NCI-H187 treated with DMSO at 0.1 percent for 48 hours (cell line): ENCODE measurements at places on chromosomes 13 and 19.

- no peak for DNase-seq
These were observed 107.6 kb upstream of the RXFP2 start for GRCh38 chr13:31631746-31632145.

DNA sequence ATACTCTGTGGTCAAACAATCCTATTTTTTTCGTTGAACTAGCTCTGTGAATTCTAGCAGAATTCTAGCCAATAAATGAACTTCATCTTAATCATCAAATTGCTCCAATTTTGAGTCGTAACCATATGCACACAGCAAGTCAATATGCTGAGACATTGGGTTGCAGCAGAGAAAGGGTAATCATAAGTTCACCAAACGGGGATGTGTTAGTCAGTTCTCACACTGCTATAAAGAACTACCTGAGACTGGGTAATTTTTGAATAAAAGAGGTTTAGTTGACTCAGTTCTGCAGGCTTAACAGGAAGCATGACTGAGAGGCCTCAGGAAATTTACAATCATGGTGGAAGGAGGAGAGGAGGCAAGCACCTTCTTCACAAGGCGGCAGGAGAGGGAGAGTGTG, 67.7 kb upstream of the ABCC4 start:
- no peak for DNase-seq

DNA sequence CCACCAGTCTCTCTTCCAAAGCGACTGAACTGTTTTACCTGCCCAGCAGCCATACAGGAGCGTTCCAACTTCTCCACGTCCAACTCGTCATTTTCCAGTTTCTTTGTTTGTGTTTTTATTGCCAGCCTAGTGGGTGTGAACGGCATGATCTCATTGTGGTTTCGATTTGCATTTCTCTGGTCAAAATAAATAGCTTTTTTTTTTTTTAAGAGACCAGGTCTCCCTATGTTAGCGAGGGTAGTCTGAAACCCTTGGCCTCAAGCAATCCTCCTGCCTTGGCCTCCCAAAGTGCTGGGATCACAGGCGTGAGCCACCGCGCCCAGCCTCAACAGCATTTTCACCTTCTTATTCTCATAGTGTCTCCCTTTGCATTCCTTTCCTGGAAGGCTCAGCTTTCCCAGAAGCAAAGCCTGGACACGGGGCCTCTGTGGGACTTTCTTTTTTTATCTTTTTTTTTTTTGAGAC, 4.2 kb upstream of the JSRP1 start:
- DNase-seq, result no peak

DNA sequence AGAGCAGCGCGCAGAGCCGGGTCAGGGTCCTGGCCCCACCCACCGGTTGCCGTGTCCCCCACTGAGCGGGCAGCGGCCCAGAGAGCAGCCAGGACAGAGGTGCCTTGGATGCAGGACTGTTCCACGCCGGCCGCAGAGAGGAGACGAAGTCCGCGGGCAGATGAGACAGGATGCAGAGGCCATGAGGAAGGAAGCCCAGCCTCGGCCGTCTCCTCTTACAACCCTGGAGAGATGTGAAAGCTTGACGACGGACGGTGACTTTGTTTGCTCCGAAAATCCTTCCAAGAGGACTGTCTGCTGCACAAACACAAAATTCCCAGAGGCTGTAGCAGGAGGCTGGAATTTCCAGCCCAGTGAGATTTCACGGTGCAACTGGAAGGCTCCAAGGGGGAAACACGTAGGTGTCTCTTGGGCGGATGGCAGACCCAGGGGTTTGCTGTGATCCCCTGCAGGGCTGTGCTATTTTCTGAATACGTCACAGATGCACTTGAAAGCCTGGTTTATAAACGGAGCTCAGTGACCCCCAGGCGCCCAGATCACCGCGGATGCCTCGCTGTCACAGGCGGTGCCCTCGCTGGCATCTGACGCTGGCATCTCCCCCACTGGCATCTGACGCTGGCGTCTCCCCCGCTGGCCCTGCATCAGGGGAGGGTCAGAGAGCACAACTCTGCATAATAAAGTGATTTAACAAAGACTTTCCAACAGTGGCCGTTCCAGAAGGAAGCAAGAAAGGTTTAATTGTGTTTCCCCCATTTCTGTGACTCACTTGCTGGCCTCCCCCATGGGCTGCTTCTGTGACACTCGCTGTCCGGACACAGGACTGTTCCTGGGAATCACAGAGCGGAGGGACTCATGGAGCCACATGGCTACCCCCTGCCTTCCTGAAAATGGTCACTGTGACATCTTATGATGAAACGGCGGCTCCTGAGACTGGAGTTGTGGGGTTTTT, 62.0 kb upstream of the C13orf46 start:
- DNase-seq, result no peak

GRCh38 chr13:30129411-30129810, 177.9 kb downstream of the KATNAL1 start:
- DNase-seq, result no peak

- DNase-seq, result no peak
These were observed 744 bp upstream of the ZNF584 start for GRCh38 chr19:58407658-58408151.

DNA sequence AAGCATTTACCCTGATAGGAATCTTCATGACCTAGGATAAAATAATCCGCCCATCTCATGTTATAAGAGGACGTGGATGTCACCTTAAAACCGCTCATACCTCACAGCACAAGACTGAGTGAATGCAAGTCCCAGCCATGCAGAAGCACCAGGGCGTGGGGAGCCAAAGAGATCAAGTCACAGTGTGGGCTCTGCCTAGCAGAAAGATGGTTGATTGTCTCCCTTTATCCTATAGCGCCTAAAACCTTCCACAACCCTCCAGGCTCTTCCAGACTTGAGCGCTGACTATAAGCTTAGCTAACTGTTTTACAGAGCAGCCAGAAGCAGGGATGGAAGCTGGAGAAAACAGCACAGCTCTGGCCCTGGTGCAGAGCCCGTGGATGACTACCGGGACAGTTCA, 6.8 kb upstream of the ANKRD10 start:
- DNase-seq, result no peak

GRCh38 chr13:45925151-45925550, 73.6 kb upstream of the SIAH3 start:
- no peak for DNase-seq

DNA sequence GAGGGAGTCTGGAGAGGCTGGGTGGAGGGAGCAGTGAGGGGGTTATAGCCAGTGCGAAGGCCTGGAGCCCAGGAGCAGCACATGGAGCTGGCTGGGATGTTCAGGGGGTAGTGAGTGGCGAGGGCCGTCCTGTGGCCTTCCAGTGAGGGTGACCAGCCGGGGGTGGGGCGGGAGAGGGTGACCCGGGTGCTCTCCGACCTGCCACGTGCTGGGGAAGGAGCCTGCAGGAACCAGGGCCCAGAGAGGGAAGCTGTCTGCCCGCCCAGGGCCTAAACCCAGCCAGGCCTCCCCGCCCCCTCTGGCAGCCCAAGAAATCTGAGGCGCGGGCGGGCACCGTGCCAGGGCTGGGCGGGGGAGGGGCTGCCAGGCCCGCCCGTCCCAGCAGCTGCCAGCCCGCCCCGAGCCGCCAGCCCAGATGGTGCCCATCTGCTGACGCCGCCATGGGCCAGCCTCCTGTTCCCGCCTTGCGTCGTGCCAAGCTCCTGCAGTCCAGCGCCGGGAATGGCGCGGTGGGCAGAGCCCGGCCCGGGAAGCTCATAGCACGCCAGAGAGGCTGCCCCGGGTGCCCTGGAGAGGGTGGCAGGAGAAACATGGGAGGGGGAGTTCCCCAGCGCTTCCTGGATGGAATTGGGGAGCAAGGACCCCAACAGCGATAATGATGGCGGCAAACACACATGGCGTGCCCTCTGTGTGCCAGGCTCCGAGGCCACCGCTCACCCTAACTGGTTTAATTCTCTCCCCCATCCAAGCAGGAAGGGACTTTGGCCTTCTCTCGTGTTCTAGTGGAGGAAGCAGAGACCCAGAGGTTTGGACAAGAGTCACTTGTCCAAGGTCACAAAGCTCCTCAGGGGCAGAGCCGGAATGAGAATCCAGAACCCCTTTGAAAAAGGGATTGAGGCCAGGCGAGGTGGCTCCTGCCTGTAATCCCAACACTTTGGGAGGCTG, 21.5 kb downstream of the NFIC start:
- DNase-seq, result no peak

GRCh38 chr13:74570834-74571233, 436.6 kb upstream of the KLF12 start:
- no peak for DNase-seq

DNA sequence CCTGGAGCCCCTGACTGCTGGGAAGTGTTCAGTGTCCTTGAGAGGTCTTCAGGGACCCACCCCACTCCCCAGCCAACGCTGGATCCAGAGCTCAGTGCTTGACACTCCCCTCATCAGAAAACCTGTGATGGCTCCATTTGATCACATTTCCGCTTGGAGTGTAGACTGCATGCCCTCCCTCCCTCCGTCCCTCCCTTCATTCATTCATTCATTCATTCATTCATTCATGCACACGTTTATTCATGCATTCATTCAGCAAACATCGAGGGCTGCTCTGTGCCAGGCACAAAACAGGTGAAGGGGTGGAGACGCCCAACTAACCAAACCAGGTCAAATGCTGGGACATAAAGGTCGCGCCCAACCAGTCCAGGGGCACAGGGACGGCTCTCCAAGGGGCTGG, 13.7 kb downstream of the PGLS start:
- DNase-seq, result no peak

GRCh38 chr19:3045885-3046697, 16.2 kb downstream of the TLE5 start:
- no peak for DNase-seq

DNA sequence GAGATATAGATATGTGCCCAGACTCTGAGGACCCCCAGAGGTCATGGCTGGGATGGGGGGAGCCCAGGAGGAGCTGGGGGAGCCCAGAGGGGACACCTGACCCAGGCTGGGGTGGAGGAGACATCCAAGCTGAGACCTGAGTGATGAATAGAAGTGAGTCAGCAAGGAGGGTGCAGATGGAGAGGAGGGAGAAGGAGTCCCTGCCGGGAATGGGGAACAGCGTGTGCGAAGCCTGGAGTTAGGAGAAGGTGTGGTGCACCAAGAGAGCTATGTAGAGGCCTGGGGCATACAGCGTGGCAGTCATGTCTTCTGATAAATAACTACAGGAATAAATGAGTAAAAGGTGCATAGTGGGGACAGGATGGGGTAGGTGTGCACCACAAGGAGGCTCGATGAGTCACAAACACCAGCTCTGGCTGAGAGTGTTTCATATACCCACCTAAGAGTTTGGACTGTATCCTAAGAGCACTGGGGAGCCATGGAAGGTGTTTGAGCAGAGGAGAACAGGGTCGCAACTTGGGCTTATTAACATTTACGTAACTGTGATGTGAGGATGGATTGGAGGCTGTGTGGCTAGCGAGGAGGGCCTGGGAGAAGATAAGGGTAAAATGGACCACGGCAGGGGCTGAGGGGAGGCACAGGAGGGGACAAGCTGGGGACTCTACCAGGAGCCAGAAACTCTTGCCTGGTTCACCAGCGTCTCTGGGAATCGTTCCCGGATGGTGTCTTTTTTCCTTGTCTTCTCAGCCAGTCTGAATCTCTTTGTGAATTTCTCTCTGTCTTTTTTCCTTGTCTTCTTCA, 1.4 kb downstream of the CEACAM18 start:
- DNase-seq, result no peak

GRCh38 chr13:77456271-77456670, 79.2 kb upstream of the SCEL start:
- no peak for DNase-seq

- DNase-seq, result no peak
These were observed 28.4 kb downstream of the ANKRD27 start for GRCh38 chr19:32646556-32646955.

DNA sequence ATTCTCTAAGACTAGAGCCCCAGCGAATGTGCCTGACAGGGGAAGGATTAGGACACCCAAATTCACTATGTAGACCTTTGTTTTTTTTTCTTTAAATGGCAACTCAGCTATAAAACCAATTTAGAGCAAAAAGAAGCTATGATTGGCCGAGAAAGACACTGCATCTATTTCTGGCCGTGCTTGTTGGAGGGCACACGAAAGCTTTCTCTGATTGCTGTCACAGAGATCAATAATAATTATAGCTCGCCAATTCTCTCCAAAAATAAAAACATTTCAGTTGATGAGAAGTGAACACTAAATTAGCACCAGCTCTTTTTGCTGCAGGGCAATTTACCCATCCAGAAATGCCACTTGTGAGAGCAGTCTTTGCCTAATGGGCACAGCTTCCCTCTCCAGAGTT, 31.2 kb downstream of the CBY2 start:
- DNase-seq, result no peak

DNA sequence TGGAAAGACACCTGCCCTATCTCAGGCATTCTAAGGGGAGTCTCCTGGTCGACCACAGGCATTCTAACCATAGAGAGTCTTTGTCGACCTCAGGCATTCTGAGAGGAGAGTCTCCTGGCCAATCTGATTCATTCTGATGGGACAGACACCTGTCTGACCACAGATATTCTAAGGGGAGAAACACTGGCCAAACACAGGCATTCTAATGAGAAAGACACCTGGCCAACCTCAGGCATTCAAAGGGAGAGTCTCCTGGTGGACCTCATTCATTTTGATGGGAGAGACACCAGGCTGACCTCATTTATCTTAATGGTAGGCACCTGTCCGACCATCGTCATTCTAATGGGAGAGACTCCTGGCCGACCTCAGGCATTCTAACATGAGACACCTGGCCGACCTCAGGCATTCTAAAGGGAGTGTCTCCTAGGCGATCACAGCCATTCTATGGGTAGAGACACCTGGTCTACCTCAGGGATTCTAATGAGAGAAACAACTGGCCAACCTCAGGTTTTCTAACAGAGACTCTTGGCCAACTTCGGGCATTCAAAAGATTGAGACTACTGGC, 1351.5 kb downstream of the UQCRFS1 start:
- no peak for DNase-seq

- no peak for DNase-seq
These were observed 42.2 kb upstream of the SPACA7 start for GRCh38 chr13:112333756-112334543.

GRCh38 chr13:46053162-46054012, 841 bp upstream of the ZC3H13 start:
- DNase-seq, result no peak

GRCh38 chr19:51137792-51138425, 4.2 kb upstream of the SIGLEC7 start:
- DNase-seq, result no peak

- no peak for DNase-seq
These were observed 6.7 kb downstream of the COL4A1 start for GRCh38 chr13:110300090-110300815.

GRCh38 chr19:46834984-46835383, 15.7 kb downstream of the AP2S1 start:
- no peak for DNase-seq

DNA sequence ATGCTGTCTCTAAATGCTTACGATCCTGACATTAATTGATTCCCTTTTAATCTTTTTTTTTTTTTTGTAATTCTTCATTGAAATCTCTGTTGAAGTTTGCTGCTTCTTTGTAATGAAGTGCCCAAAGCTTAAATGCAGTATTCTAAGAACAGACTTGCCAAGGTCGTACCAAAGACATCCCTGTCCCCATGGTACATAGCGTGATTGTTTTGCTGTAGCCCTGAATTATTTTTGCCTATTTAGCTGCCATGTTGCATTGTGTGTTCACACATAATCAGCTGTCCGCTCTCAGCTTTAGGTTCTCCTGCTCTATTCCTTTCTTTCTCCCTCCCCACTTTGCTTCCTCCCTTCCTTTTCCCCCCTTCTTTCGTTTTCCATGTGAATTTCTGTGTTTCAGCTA, 21.1 kb downstream of the FGF9 start:
- DNase-seq, result no peak
